ENCODE measurements at places on chromosomes 1 and 21. TPM values are rescaled to one million over a fixed set of nuclear protein-coding genes. Genes with fewer than 3 reads are reported as not detected.

Gene TOE1
- 11.5 TPM for total RNA-seq

Gene SPRR2A
- total RNA-seq: not detected

DNA sequence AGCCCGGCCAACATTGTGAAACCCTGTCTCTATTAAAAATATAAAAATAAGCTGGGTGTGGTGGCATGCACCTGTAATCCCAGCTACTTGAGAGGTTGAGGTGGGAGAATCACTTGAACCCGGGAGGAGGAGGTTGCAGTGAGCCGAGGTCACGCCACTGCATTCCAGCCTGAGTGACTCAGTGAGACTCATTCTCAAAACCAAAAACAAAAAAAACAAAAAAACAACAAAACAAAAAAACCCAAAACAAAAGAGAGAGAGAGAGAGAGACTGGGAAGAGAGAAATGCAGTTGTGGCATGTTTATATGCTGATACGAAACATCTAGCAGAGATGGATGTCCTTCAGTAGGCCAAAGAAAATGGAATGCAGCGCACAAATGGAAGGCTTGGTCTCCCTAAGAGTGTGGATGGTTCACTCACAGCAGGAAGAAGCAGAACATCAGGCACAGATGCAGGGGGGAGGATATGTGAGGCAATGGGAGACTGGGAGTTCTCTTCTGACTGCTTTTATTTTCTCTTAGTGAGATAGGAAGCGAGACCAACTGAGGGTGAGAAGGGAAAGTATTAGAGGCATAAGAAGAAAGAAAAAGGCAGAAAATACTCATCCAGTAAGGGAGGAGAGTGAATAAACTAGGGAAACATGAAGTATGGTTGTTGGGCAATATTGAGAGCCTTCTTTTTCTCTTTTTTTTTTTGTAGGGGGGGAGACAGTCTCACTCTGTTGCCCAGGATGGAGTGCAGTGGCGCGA, 16.0 kb downstream of the THEM4 start:
- 0 out of 2 replicates have a peak, but pooled peaks cover 3% of the 10 kb centered on the region for H3K36me3 ChIP-seq
- H3K27me3 ChIP-seq: no peaks in the 10 kb centered on the region
- peaks cover 3% of the 10 kb centered on the region for H3K4me1 ChIP-seq
- no peak overlapping the region for H3K4me3 ChIP-seq
- no peak overlapping the region for H3K27ac ChIP-seq

DNA sequence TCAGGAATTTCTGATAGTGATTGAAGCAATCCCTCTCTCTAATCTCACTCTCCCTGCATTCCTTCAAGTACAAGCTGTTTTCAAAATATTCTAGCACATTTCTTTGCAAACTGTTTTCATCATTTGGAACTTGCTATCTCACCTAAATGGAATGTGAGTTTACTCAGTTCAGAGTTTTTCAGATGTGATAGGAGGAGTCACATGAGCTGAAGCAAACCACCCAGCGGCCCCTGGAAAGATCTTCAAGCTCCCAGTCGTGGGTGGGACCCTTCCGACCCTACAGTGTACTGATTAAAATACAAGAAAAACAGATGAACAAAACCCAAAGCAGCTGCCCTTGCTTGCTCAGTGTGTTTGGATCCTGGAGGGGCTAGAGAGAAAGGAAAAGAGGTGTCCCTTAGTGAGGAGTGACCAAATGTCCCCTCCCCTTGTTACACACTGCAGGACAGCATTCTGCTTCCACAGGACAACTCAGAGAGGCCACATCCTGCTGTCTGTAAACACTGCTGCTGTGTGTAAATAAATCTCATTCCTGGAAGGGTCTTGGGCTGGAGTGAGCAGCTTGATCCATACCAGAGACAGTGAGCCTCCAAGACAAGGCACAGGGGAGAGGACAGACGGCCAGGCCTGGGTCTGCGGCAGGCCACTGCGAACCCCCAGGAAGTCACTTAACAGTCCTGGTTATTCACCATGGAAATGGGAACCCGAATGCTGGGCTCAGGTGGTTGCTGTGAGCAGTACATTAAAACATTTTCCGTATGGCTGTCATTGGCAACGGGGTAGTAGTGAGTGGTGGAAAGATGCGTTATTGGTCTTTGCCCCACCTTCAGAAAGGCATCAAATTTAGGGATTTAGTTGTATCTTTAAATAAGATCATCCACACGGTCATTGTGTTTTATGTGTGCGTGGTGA, 229.2 kb downstream of the RHOU start:
- H3K4me1 ChIP-seq: no peaks in the 10 kb centered on the region
- no peaks in the 10 kb centered on the region for H3K27me3 ChIP-seq
- H3K4me3 ChIP-seq: no peak overlapping the region
- no peak for DNase-seq
- H3K27ac ChIP-seq: no peak overlapping the region

- H3K27me3 ChIP-seq: no peaks in the 10 kb centered on the region
These were observed 48.7 kb upstream of the PRDM2 start for GRCh38 chr1:13651279-13651678.

GRCh38 chr1:94925004-94925403, 1.9 kb downstream of the CNN3 start:
- DNase-seq: no peak
- peak overlapping the region; percentile 89 for H3K27ac ChIP-seq
- H3K36me3 ChIP-seq: 0 out of 2 replicates have a peak, but pooled peaks cover 6% of the 10 kb centered on the region
- H3K4me3 ChIP-seq: peak overlapping the region; percentile 69
- H3K4me1 ChIP-seq: peaks cover 11% of the 10 kb centered on the region

DNA sequence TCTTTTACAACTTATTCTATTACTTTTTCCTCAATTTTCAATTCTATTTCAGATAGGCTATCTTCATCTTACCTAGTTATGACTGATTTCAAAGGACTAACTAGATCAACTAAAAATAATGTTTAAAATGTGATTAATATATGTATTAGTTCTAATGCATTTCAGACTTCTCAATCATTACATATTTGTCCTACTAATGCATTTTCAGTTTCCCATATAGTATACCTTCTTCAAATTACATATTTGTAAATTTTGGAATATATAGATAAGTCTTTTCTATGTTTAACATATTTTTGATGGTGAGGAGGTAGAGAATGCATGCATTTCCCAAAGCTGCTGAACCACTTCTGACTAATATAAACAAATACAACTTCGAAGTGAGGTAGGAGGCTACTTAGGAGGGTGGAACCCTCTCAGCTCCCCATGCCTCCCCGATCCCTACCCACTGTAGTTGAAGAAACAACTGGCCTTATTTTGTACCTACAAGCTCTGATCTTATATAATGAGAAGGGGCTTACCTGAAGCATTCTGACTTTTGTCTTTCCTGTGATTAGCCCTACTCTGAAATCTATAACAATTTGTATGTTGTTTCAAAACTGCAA, 1.7 kb downstream of the TRMT1L start:
- no peak overlapping the region for H3K27ac ChIP-seq
- no peaks in the 10 kb centered on the region for H3K27me3 ChIP-seq
- no peaks in the 10 kb centered on the region for H3K4me1 ChIP-seq
- no peaks in the 10 kb centered on the region for H3K36me3 ChIP-seq

All from HCT116 (cell line).